ENCODE measurements at places on chromosomes 2 and 18.

DNA sequence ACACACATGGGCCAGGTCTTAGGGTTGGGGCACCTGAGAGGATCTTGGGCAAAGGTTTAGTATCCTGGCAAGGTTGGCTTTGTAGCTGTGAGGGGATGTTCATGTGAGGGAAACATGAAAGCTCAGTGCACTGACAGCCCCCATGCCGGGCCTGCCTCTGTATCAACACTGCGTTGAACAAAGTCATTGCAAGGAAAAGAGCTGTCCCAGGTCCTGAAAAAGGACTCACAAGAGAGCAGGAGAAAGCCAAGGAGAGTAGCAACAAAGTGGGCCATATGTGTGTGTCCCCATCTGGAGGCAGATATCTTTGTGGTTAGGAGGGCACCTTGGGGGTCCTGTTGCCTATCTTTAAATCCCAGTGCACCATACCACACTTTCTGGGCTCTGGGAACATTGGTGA is 237.8 kb upstream of the THSD7B start:
- no peak for DNase-seq

- DNase-seq: peak; percentile 36
Measured at GRCh38 chr18:9516437-9517064, 41.2 kb downstream of the RALBP1 start.

GRCh38 chr2:21317131-21317530 is 193.4 kb downstream of the TDRD15 start:
- no peak for DNase-seq

GRCh38 chr2:44969936-44970335 is 28.4 kb downstream of the SIX3 start:
- DNase-seq: no peak

DNA sequence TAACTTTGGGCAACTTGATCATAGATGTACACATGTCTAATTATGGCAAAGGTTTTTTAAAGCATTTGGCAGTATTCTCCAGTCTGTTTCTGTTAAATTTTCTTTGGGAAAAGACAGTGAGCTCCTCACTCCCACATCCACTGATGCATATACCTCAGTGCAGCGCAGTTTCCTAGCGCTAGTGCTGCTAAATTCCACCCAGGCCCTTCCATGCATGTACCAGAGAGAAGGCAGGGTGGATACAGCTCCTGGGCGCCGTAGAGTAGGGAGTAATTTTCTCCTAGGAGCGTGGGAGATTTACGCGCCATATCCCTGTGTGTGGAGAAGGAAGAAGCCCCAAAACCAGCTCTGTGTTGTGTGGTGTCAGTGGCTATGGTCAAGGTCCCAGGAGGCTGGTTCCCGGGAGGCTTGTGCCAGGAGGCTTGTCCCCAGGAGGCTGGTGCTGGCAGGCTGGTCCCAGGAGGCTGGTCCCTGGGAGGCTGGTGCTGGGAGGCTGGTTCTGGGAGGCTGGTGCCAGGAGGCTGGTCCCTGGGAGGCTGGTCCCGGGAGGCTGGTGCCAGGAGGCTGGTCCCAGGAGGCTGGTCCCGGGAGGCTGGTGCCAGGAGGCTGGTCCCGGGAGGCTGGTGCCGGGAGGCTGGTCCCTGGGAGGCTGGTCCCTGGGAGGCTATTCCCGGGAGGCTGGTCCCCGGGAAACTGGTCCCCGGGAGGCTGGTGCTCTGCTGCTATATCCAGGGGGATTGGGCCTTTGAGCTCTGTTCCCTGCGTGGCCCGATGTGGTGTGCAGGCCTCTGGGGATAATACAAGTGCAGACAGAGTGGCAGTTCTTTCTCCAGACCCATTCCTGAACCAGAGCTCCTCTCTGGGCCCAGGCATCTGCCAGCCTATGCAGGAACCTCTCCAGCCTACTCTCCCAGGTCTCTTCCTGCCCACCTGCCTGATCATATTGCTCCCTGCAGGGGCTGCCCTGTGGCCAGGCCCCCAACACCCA is 161.2 kb downstream of the SEPTIN10 start:
- DNase-seq: no peak

DNA sequence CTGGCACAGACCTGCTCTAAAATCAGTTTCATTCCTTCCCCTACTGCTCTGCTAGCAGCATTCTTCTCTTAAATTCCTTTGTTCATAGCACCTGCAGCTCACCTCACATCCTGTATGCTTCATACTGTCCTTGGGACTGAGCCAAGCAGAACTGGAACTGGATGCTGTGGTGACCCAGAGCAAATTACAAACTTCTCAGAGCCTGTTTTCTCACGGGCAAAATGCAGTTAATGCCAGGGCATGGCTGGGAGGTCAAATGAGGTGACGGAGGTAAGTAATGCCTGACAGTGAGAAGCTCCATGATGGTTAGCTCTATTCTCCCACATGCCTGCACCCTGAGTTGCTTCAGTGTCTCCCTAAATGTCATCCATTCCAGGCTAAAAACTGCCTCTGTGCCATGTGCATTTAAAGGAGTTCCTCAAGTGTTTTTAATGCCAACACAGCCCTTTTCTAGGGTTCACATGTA is 29.7 kb downstream of the C2orf42 start:
- no peak for DNase-seq

DNA sequence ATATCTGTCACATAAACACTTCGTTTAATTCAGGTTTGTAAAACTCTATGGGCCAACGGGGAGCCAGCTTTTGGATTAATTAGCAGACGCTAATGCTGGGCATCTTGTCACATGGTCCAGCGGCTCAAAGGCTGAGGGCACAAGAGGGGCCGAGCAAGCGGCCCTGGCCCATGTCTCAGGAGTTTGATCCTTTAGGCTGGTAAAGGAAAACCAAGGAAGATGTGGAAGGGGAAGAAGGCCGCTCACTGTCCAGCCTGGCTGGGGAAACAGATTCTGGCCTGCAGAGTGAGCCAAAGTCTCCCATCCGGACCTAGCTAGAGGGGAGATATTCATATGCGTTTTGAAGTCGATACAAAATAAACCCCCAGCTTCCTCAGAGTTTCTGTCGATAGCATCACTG is 248.6 kb upstream of the SIX2 start:
- DNase-seq: no peak

- DNase-seq: no peak
Measured at GRCh38 chr2:102485147-102485785, 12.2 kb downstream of the SLC9A4 start.

DNA sequence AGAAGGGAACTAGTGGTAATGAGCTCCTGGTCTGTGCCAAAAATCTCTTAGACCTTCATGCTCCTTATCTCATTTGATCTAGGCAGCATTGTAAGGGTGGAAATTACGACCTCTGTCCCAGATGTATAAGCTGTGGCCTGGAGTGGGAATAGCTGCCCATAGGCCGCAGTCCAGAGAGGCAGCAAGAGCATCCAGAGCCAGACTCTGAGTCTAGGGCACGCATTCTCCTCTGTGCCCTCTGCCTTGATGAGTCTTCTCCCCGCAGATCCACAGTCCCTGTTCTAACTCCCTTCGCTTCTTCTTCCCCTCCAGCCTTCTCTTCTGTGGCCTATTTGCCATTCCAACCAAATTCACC is 304.6 kb downstream of the MYCN start:
- no peak for DNase-seq

- DNase-seq: no peak
Measured at GRCh38 chr2:204492417-204492816, 52.9 kb upstream of the PARD3B start.

GRCh38 chr2:110205660-110206455 is 1.0 kb upstream of the NPHP1 start:
- DNase-seq: no peak

DNA sequence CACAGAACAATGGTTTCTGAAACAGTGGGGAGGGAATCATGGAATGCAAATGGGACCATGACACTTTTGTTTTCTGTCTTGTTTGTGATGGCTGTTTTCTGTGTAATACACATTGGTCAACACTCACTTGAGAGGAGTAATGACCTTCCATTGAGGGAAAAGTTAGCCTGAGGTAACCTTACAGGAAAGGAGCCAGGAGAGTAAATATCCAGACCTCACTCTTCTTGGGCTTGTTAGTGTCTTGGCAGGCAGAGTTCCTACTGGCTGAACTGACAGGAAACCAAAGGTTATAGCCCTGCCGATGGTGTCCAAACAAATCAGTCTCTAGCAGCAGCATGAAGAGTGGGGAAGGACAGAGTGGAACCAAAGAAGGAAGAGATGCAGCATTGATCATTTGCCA is 17.2 kb upstream of the RPRM start:
- no peak for DNase-seq

All from GF-D8 (cell line).